ENCODE measurements at places on chromosomes 1 and 21. TPM values are rescaled to one million over a fixed set of nuclear protein-coding genes. Genes with fewer than 3 reads are reported as not detected.

DNA sequence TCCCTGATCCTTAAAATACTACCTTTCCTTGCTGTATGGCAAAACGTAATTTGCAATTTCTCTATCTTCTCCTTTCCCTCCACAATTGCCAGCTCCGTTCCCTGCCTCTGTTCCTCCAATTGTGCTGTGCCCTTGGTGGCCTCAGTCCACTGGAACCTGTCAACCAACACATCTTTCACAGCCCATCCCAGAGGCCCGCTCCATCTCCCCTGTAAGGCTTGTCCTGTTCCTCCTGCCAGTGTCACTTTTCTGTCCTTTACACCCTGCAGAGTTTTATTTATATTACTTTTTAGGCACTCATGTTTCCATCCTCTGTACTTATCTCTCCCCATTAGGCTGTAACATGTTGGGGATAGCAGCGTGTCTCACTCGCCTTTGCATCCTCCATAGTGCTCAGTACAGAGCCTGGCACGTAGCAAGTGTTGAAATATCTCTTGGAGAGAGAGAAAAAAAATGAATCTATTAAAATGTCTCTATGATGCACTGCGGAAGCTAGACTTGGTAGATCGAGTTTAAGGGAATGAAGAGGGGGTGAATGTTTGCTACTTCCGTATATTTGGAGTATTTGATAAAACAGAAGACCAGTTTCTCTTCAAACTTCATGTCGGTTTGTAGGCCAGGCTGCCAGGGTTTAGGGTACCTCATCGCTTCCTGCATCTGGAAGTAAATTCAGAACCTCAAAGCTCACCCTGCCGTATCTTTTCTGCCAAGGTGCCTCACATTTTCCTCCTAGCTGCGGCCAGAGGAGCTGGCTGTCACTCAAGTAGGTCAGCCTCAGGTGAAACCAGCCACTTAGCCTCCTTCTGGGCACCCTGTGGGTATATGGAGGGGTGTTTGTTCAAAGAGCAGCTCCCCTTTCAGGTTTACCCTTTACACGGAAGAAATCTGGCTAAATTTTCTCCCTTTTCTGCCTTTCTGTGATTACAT is 303.8 kb downstream of the TM2D1 start:
- DNase-seq: no peak

DNA sequence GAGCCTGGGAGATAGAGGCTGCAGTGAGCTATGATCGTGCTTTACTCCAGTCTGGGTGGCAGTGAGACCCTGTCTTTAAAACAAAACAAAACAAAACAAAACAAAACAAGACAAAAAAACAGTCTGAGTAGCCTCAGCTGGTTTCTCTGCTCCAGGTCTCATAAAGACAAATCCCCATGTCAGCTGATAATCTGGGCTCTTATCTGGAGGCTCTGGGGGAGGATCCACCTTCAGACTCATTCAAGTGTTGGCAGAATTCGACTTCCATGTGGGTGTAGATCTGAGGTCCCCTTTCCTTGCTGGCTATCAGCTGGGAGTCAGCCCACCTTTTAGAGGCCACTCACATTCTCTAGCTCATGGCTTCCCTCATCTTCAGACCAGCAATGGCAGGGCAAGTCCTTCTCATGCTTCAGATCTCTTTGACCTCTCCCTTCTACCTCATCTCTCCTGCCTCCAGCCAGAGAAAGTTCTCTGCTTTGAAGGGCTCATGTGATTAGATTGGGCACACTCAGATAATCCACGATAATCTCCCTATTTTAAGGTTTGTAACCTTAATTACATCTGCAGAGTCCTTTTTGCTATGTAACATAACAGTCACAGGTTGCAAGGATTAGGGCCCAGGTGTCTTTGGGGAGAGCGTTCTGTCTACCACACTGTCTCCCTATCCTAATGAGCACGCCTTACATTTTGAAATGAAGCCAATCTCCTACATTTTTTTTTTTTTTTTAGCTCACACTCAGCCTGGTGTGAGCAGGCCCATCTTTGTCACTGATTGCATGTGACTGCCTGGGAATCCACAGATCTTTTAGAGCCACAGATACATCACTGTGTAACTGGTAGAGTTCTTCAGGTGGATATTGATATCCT is 7.5 kb upstream of the PYCR2 start:
- DNase-seq: no peak

GRCh38 chr1:197521118-197521739 is 253.2 kb downstream of the CRB1 start:
- DNase-seq: no peak

DNA sequence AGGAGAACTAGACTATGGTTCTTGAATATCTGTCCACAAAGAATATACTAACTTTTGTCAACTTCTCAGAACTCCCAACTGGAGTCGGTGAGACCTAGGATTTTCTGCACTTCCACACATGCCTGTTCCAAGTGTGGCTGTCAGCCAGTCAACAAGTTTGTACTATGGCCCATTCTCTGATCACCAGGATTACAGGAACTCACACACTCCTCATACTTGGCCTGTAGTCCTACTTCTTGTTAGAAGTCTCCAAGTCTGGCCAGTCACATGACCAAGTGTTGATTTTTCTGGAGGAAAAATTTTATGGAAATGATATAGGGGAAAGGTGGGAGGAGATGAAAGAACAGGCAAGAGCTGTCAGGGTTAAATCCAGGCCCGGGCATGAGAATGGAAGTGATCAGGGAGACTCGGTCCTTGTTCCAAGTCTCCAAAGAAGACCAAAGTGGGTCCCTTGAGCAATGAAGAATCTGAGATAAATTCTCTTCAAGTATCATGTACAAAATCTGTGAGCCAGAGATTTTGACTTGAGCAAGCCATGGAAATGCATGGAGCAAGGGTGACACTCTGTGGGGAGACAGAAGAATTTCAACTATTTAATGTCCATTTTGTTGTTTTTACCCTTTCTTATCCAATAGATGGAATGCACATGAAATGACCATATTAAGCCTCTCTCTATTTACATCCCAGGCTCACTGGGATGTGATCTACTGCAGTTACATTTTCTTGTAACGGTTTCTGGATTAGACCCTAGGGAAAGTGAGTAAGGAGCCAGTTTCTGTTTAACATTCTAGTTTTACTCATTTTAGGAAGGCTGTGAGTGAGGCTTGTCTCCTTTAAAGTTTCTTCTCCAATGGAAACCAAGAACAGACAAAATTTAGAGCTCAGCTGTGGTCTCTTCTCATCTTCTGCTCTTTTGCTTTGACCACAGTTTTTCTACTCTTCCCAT is 320.9 kb downstream of the ASTN1 start:
- peak; percentile 50 for DNase-seq

- no peak for DNase-seq
Observed at GRCh38 chr1:172357753-172358385, 62.6 kb upstream of the C1orf105 start.

DNA sequence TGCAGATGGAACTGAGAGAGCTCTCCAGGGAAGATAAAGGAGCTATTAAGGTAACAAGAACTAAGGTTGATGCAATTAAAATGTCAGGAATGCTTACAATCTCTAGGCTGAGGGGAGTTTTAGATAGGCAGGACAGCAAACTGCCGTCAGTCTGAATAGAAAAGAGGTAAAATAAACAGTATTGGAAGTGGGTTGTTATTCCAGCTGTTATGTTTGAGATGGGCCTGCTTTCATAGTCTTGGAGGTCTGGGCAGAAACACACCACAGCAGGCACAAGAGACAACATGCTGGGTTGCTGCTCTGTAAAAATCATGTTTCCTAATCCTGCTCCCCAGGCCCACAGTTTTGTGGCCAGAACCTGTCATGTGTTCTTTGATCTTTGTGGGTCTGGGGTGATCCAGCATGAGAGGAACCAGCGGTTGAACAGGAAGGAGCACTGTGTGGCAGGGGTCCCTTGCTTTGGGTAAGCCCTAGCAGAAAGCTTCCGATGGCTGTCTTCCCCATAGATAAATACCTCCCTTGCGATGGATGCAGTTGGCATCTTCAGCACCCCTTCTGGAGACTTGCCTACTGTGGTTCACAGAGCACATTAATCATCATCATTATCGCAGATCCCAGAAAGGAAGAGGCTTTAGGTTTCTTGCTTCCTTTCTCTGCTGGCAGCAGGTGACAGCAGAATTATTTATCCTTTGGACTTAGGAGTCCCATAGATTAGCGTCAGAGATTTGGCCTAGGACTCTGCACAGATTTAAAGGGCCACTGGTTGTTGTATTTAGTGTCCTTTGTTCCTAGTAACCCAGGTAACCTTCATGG is 97.1 kb downstream of the AK5 start:
- DNase-seq: no peak

GRCh38 chr1:161427733-161428516 is 60.2 kb upstream of the CFAP126 start:
- DNase-seq: no peak

DNA sequence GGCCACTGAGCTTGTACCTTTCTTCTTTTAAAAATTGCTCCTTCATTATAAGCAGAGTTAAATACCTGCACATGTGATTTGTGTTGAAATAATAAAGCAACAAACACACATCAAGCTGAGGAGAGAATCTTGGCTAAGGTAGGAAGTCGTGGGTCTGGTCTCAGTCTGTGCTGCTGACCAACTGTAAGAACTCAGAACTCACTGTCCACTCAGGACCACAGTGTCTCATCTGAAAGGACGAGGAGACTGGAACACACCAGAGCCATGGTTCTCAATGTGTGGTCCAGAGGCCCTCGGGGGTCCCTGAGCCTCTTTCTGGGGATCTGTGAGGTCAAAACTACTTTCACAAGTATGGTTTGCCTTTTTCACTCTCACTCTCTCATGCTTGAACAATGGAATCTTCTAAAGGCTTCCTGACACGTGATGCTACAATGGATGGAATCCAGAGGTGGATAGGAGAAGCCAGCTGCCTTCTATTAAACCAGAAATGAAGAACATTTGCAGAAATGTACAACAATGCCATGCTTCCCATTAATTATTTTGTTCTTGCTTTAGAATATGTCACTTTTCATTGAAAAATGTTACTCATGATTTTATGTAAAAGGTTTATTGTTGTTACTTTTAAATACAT is 17.3 kb upstream of the ETS2 start:
- DNase-seq: no peak

DNA sequence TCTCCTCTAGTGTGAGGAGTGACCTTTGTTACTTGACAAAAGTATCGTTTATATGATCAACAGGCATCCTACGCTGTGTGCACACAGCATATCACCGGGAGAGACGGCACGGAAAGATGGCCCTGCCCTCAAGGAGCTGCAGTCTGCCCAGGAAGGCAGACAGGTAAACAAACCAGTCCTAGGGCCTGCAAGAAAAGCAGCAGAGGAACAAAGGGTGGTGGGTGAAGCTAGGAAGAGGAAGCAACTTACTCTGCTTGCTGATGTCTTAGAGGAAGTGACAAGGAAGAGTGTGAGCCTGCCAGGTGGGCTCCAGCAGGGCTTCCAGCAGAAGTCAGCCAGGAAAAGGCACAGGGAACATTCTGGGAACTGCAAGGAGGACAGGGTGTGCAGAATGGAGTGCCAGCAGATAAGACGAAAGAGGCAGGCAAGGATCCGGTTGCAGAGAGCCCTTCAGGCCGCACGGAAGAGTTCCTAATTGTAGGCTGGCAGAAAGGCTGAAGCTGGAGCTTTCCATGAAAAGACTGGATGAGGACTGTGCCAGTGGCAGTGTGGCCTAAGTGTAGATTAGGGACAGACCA is 106.7 kb downstream of the SLC45A1 start:
- DNase-seq: peak; percentile 53

DNA sequence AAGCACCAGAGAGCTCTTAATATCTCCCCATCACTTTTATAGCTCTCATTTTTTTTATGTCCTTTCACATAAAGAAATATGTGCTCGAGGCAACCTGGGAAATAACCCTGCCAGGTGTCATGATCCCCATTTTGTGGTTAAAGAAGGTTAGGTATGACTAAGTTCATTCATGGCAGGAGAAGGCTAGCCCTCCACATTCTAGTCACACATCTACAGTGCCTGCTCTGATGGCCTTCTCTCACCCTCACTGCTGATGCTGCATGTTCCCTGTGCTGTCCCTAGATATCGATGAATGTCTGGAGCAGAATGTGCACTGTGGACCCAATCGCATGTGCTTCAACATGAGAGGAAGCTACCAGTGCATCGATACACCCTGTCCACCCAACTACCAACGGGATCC is 187.5 kb downstream of the TPR start:
- DNase-seq: no peak

GRCh38 chr21:33078907-33079582 is 9.1 kb downstream of the OLIG1 start:
- no peak for DNase-seq

GRCh38 chr1:171653796-171654195 is 1.3 kb upstream of the MYOC start:
- DNase-seq: no peak

GRCh38 chr1:37851782-37852210 is 7.6 kb downstream of the MTF1 start:
- DNase-seq: no peak

GRCh38 chr21:44065428-44065827 is 41.8 kb upstream of the PWP2 start:
- no peak for DNase-seq

DNA sequence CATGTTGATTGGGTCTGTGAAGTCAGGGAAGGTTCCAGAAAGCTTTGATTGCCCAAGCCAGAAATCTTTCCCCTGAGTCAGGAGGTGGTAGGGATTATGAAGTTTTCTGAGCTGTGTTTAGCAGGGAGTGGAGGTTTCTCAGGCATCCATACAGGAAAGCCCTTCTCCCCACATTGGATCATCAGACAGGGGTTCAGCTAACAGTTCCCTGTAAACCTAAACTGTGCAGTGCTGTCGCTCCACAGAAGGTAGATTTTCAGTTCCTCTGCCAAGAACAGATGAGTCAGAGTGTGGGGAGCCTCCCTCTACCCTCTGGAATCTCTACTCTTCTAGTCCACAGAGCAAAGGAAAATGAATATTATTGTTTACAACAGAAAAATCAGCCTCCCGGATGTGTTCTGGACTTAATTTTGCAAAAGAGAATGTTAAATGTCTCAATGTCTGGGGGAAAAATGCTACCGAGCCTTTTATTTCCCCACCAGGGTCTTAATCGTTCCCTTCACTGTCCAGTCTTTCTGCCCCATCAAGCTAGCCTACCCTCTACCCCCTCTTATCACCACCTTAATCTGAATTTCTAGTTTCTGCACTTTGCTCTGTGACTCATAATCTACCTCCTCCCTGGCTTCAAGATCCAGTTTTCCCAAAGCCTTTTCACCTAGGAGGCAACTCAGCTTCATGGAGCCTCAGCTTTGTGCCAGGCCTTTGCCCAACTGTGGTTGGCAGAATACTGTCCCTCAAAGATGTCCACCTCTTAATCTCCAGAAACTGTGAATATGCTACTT is 355.6 kb downstream of the PRDM2 start:
- DNase-seq: no peak

GRCh38 chr1:109622895-109623294 is 3.3 kb downstream of the AMPD2 start:
- no peak for DNase-seq

GRCh38 chr1:30683699-30684098 is 39.7 kb downstream of the MATN1 start:
- DNase-seq: no peak

S100A1 gene
- total RNA-seq: not detected

DCST2 gene
- total RNA-seq: 1.8 TPM

CRYAA gene
- not detected for total RNA-seq

ASTN1 gene
- total RNA-seq: 0.06 TPM

SLC30A2 gene
- total RNA-seq: not detected

PRPF38B gene
- total RNA-seq: 45.6 TPM

AUNIP gene
- total RNA-seq: not detected

ASB17 gene
- not detected for total RNA-seq

PLA2G2C gene
- total RNA-seq: 0.81 TPM

S1PR1 gene
- 71.0 TPM for total RNA-seq

All from aorta (tissue), 5 donors.